Putamen (tissue), 1 donor: ENCODE measurements at places on chromosomes 11 and 22.

DNA sequence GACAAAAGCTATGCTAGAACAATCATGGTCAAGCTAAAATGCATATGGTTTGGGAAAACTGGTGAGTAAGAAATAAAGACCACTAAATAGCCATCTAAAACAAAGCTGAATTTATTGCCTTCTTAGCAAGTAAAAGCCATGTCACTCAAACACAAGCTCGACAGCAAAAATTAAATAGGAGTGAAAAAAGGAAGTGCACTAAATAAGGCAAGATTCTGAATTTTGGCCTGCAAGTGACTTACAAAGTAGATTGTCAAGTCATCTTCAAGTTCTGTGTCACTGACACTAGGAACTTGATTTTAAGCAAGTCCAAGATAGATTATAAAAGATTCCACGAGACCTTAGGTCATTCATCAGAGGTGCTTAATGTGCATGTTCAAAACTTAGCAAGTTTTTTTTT, 27.4 kb downstream of the TUG1 start:
- DNase-seq: no peak

DNA sequence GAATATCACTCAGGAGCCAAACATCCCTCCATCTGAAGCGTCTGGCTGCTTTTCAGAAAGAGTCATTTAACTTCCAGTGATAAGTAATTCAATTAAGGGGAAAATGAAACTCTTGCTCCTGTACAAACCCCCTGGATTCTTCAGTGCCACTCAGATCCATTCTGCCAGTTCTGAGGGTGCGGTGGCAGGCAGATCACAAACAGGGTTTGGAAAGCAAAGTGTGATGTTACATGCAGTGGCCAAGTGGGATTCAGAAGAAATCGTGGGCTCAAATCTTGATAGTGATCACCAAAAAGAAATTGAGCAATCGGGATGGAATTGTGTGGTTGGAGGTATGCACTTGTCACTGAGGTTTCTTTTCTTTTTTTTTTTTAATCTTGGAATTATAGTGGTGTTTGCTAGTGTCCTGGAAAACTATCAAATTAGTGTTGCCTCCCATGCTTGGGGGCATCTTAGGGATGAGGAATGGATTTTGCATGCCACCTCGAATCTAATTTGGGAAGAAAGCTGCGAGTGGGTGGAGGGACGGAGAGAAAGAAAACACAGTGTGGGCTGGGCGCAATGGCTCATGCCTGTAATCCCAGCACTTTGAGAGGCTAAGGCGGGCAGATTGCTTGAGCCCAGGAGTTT, 22.5 kb upstream of the RTL6 start:
- DNase-seq: no peak

- no peak for DNase-seq
Measured at GRCh38 chr11:115363426-115363825, 140.8 kb downstream of the CADM1 start.

- peak; percentile 74 for DNase-seq
Measured at GRCh38 chr11:57111619-57112018, 70.1 kb upstream of the LRRC55 start.

- no peak for DNase-seq
Measured at GRCh38 chr11:121909596-121909995, 206.4 kb downstream of the BLID start.

- DNase-seq: no peak
Measured at GRCh38 chr11:92685049-92685448, 284.4 kb upstream of the MTNR1B start.

DNA sequence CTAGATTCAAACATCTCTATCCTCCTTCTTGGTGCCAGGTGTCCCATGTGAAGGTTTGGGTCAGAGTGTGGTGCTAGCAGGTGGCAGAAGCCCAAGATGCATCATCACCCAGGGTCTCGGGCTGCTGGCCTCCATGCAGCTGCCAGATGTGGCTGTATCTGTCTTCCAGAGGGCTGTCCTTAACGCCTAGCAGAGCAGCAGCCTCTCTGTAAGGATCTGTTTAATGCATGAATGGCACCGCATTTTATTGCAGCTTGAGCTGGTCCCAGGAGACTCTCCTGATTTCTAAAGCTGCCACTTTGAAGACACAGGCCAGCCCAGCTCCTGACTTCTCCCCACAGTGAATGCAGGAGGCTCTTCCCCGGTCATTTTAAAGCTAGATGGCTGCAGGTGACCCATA, 26.3 kb downstream of the SLC1A2 start:
- DNase-seq: no peak

- peak; percentile 17 for DNase-seq
Measured at GRCh38 chr22:20080776-20081654, 974 bp downstream of the DGCR8 start.

DNA sequence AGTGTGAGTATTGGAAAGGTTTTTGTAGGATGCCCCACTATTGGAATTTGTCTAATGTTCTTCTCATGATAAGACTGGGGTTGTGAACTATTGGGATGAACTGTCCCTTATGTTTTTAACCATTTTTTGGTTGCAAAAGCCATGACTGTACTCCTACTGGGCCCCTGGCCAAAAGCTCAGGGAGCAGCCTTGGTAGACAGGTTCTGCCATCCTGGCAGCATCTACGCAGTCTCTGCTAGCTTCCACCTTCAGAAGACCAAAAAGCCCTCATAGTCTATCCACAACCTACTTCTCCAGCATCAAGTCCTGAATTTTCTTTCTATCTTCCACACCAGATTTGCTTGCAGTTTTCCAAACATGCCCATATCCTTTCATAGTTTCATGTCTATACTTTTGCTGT, 211.8 kb downstream of the TENM4 start:
- DNase-seq: no peak

GRCh38 chr22:24183321-24184031, 2.2 kb downstream of the SUSD2 start:
- no peak for DNase-seq

DNA sequence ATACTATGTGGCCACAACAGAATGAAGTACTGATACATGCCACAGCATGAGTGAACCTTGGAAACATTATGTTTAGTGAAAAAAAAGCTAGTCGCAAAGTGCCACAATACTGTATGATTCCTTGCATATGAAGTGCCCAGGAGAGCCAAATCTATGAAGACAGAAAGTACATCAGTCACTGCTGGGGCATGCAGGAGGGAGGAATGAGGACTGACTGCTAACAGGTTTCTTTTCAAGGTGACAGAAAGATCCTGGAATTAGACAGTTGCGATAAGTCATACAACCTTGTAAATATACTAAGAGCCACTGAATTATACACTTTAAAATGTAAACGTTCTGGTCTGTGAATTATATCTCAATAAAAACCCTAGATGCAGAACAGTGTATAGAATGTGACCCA, 11.8 kb upstream of the C11orf91 start:
- no peak for DNase-seq

DNA sequence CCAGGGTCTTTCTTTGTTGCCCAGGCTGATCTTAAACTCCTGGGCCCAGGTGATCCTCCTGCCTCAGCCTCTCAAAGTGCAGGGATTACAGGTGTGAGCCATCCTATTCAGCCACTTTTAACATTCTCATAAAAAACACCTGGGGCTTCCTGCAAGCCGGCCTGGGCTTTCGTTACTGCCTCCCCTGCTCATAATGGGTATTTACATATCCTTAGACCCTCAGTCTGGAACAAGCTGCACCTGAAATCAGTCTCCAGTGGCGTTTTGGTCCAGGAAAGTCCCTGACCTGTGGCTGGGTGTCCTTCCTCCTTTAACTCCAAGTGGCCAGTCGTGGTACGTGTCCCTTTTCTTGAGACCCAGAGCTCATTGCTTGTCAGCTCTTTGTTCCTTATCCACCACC, 320.7 kb downstream of the TMEM135 start:
- no peak for DNase-seq

GRCh38 chr11:132638423-132638822, 893.9 kb downstream of the OPCML start:
- no peak for DNase-seq

DNA sequence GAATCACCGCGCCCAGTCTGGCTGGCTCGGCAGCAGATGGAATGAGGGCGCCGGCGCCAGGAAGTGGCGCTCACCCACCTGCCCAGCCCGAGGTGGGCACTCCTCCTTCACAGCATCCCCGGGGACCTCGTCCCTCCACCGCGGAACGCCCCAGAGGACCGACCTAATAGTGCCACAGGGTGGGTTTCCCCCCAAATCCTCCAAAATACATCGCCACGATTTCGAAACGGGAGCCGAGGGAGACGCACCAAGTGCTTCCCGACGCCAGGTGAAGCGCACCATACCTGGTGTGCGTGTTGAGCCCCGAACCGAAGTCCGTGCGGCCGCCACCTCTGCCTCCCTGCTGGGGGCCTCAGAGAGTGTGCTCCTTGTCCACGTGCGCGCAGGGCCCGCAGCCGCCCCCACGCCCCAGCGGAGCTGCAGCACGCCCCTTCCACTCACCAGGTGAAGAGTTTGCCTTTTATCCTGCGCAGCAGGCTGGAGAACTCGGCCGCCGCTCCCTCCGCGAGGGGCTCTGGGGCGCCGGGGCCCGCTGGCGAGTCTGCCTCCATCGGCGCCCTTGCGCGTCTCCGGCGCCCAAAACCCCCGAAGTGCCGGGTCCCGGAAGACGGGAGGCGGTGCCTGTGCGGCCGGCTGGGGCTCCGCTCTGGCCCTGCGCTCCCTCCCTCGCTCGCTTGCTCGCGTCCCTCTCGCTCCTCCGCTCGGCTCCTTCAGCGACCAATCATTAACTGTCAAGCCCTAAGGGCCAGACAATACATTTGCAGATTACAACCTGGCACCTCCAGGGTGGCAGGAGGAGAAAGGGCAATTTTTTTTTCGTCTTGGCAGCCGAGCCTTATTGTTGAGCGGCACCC, at the start of gene SLC35F2:
Gene SLC35F2 (minus strand): TSS at position 571 of the 854 bp plus-strand sequence. CDS start 20 bp downstream, at position 551.
- DNase-seq: peak; percentile 2

- DNase-seq: no peak
Measured at GRCh38 chr11:118621784-118622375, 14.5 kb downstream of the PHLDB1 start.

DNA sequence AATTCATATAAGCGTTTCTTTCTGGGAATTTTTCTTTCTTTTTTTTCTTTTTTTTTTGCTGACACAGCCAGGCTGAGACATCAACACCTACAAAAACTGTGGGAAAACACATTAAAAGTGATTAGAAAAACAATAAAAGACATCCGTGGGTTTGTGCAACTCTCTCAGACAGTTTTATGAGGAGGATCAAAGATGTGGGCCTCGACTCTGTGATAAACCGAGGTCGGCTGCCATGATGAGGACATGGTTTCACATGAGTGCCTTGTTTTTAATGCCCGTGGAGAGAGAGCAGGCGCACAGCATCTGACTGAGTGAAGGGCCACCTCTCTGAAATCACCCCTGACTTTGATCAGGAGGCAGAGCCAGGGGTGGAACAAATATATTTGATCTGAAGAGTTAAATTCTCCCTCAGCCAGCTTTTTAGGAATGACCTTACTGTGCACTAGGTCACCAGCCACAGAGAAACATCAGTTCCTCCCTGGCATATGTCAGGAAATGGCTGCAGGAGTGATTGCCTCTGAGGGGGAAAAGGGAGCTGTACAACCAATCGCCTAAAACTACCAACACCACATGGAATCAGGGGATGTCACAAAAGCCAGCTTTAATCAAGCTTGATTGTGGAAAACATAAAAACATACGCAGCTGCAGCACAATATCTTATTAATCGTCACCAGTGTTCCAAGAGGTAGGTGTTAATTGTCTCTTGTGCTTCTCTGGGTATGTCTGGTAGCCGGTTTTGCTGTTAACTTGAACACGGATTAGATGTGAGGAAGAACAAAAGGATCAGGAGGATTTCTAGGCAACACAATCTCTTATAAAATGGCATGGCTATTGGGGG, 164.7 kb downstream of the MAML2 start:
- DNase-seq: no peak

DNA sequence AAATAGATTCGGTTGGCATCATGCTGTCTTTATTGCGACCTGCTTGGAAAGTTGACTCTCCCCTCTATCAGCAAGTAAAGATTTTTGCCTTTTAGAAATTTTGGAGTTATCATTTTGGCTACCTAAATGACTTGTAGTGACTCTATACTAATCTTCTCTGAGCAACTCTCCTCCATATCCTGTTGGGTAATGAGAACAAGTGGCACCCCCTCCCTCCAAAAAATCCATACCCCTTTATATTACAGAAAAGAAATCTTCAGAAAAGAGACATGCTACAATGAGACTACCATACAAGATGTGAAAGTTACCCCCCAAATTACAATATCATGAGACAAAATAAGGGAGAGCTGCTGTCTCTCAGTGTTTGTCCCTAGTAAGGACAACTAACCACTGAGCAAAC, 1.2 kb downstream of the JAML start:
- DNase-seq: no peak

- no peak for DNase-seq
Measured at GRCh38 chr11:117314840-117315239, 1.2 kb downstream of the BACE1 start.
